ENCODE measurements at places on chromosomes 7 and 10.

DNA sequence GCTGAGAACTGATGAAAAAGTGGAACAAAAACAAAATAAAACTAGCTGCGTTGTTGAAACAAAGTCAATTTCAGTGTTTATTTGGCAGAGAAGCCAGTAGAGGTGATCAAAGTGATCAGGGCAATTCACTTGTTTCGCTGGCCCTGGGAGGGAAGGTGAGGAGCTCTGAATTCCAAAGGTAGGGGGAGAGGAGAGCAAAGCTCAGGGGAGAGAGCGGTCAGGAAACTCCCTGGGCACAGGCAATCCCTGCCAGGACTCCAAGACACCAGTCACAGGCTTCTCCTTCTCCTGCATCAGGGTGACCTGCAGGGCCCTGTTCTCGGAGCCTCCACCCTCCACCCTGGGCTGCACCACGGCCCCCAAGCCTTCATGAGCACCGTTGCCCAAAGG, 6.8 kb upstream of the KIAA1217 start:
- DNase-seq: no peak

- no peak for DNase-seq
These were observed 92.9 kb downstream of the XRCC2 start for GRCh38 chr7:152583006-152583405.

DNA sequence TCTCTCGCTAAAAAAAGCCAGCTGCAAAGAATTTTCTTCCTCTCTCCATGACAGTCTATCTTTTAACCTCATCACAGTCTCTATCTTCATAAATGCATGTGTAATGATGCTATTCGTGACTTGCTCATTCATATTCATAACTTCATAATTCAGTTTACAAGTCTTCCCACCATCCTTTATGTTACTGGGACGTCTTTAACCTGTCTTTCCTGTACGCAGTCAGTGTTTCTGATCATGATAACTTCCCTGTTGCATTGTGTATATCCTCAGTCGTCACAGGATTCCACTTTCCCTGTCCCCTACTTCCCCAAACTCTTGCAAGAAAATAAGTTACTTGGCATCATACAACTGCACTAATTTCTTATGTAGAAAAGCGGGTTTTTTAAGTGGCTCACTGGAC, 165.6 kb upstream of the ASAH2 start:
- DNase-seq: no peak

- no peak for DNase-seq
These were observed 47.6 kb upstream of the ITGB1 start for GRCh38 chr10:33005322-33006301.

DNA sequence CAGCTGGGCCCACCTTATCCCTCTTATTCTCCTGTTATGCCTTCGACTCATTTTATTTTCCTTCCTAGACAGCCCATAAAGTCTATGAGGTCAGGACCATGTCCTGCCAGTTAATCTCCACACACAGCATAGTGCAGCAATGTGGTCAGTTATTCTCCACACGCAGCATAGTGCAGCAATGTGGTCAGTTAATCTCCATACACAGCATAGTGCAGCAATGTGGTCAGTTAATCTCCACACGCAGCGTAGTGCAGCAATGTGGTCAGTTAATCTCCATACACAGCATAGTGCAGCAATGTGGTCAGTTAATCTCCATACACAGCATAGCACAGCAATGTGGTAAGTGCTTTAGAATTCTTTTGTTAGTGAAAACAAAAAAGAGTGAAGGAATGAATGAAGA, 77.8 kb downstream of the TEX36 start:
- DNase-seq: no peak

DNA sequence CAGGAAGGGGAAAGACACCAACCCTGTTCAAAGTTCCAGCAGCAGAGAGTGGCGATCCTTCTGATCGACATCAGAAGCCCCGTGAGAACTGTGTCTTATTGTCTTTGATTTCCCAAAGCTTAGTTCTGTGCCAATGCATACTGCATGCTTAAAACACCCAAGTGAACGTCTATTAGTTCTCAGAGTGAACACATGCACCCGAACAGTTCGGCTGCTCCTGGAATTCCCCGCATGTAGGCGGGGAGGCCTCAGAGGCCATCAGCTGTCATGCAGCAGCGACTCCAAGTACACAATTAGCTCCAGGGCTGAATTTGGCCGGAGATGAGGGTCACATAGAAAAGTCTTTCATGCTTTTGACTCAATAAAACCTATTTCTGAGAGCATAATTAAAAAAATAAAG, 276.9 kb downstream of the ZMYND11 start:
- no peak for DNase-seq

DNA sequence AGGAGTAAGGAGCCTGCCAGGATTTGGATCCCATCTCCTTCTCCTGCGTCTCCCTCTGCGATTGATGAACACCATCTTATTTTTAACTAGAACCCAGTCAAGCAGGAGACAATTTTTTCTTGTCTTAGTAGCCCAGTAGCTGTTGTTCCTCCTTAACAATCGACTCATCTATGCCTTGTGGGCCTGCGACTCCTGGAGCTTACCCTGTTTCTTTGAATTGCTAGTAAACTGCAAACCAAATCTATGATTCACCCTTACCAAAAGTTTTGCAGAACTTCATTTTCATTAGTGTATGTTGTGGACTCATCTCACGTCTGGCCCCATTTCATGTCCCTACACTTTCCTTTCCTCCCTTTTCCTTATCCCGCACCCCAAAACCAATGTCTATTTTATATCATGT, 37.7 kb downstream of the TRIL start:
- no peak for DNase-seq

DNA sequence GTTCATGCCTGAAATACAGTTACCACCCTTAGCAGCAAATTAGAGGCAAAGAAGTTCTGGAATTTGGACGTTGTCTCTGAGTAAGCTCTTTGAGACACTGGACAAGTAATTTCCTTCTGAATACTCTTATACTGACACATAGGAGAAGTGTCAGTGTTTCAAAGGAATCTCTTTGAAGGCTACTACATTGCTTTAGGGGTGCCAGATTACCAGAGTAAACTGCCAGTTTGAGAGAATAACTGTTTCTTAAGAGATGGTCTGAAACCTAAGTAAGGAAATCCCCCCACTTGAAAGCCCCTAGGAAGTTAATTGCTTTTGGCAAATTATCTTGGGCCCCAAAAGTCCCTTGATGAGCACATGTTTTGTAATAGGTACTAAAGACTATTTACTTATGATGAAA, 3.4 kb downstream of the FAS start:
- DNase-seq: no peak

GRCh38 chr10:86647773-86648703, 6.3 kb upstream of the OPN4 start:
- no peak for DNase-seq

GRCh38 chr7:153934629-153935028, 117.6 kb upstream of the DPP6 start:
- no peak for DNase-seq

GRCh38 chr7:50475340-50475739, 25.2 kb upstream of the FIGNL1 start:
- DNase-seq: no peak

DNA sequence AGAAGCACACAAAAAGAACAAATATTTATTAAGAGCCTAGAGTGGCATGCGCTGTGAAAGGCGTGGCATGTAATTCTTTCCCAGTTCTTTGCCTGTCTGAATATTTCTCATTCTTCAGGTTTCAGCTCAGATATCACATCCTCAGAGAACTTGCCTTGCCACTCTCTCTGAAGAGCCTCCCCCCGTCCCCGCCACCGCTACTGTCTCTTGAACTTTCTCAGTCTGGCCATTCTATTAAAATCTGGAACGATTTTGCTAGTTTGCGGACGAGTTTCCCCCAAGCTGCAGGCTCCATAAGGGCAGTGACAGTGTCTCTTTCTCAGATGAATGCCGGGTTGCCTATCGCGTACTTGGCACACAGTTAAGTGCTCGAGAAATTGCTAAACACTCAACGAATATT, 787 bp upstream of the PLEKHA1 start:
- no peak for DNase-seq

- DNase-seq: no peak
These were observed 147.1 kb downstream of the WDR11 start for GRCh38 chr10:120998251-120998650.

GRCh38 chr10:49652421-49653272, 26.8 kb upstream of the C10orf53 start:
- DNase-seq: no peak

DNA sequence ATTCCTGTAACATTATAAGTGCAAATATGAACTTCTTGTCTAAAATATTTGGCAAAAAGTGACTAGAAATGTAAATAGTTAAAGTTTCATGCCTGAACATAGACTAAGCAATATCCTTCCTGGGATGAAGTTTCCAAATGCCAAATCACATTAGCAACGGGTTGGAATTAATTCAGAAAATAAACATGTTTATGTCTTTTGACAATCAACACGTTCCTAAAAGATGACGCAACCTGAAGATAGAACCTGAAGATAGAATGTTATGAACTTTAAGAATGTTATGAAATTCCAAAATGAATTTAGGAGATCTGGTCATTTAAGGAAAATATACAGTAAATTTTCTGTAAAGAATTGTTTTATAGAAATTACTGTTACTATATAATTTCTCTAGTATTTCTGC, 9.2 kb downstream of the LAMB4 start:
- no peak for DNase-seq

- DNase-seq: no peak
These were observed 216.6 kb downstream of the KLF6 start for GRCh38 chr10:3568392-3568791.

- DNase-seq: no peak
These were observed 22.4 kb upstream of the FAM13C start for GRCh38 chr10:59384761-59385160.

DNA sequence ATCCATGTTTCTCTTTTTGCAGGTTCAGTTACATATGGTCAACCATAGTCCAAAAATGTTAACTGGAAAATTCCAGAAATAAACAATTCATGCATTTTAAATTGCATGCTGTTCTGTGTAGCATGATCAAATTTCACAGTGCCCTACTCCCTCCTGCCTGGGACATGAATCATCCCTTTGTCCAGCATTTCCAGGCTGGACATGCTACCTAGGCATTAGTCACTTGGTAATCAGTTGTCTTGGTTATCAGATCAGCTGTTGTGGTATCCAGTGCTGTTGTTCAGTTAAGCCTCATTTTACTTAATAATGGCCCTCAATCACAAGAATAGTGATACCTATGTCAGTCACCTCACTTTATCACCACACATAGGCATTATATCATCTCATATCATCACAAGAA, 7.3 kb upstream of the PNLIP start:
- no peak for DNase-seq

GRCh38 chr10:15567952-15568351, 151.8 kb downstream of the ITGA8 start:
- no peak for DNase-seq

DNA sequence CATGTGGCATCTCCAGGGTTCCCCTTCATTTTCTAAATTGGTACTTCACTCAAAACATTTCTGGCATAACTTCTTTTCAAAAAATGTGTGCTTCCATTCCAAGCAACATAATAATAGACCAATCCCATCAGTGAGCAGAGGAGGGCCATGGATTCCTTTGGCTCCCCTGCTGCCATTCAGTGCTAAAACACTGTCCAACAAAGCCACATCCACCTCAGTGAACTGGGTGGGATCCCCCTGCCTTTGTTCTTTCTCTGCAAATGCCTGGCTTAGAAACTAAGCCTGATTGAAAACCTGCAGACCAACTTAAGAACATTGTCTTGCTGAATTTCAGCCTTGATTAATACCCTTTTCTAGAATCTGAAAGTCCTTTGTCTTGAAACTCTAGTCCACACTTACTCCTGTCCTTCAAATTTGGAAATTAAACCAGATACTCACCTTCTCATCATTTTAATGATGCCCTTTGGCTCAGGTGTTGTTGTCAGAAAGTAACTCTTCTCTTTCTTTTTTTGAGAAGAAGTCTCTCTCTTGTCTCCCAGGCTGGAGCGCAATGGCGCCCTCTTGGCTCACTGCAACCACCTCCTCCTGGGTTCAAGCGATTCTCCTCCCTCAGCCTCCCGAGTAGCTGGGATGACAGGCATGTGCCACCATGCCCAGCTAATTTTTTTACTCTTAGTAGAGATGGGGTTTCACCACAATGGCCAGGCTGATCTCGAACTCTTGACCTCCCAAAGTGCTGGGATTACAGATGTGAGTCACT, 132.3 kb downstream of the PLXNA4 start:
- DNase-seq: no peak

- no peak for DNase-seq
These were observed 98.7 kb downstream of the TMEM26 start for GRCh38 chr10:61354401-61354975.

DNA sequence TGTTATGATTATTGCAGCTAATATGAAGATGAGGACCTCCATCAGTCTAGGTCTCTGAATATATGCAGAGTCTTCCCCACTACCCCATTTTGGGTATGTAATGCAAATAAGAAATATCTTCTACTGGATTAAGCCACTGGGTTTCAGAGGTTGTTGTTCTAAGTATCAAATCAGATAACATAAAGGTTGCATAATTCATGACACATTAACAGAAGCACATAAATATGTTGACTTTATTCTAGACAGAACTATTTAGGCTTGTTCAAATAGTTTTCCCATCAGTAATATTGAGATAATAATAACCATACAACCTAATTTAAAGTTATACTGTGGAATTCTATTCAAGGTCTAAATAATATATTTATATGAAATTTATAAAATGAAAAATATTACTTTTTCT, 157.1 kb downstream of the ETV1 start:
- no peak for DNase-seq

DNA sequence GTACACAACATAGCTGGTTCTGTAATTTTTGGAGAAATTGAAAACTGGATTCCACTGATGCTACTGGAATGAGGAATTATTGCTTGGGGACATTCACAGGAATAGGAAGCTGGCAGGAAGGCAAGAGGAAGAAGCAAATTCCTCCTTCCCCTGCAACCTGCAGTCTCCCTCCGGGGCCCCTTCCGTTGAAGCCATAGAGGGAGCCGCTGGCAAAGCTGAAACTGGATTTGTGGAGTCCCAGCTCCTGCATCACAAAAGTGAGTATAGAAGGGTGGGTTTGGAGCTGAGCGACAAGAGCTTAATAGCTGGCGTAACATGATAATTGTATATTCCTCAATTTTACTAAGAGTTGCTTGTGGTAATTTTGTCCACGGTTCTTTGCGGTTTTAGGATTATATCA, 190.8 kb downstream of the ADRA2A start:
- no peak for DNase-seq

DNA sequence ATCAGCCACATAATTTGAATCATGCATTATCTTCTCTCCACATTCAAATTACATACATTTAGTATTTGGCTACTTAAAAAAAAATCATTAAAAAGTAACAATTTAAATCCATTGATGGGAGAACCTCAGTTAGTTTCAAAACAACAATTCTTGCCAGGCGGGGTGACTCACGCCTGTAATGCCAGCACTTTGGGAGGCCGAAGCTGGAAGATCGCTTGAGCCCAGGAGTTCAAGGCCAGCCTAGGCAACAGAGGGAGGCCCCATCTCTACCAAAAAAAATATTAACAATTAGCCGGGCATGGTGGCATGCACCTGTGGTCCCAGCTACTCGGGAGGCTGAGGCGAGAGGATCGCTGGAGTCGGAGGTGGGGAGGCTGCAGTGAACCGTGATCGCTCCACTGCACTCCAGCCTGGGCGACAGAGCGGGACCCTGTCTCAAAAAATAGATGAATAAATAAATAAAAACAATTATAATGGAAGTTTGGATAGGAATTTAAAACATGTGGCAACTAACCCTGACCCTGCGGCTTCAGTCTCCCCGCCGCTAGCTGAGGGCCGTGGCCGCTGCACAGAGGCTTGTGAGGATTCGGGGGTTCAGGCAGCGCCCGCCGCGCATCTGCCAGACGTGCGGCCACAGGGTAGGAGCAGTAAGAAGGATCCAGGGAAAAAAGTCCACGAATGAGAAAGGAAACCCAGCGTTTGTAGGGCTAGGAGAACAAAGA, 1.1 kb upstream of the CSGALNACT2 start:
- DNase-seq: no peak

Measured in stimulated activated CD8-positive, alpha-beta memory T cell treated with anti-CD3 and anti-CD28 coated beads, Interleukin-7, amount 100 ng/mL, for 48 hours (primary cell).